ENCODE measurements at places on chromosomes 12 and 14.

DNA sequence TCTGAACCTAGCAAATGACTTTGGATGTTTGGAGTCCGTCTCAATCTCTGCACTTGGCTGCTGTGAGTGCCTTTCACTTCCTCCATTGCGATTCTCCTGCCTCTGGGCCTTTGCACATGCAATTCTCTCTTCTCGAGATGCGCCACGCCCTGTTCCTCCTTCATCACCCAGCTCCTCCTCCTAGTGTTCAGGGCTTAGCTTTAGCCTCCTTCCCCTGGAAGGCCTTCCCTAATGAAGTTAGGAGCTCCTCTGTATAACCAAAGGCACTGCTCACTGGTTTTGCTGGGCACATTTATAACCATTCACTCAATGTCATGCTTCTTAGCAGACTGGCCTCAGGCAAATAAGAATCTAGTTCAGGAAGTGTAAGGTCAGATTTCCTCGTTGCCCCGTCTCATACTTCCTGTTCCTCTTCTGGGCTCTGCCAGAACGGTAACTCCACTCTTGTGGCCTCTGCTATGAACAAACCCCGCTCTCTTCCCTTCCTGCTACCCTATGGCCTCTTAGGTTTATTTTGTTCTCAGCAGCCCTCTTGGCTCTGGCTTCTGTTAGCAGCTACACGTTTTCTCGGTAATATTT, 171.4 kb downstream of the CRADD start:
- no peak for DNase-seq

DNA sequence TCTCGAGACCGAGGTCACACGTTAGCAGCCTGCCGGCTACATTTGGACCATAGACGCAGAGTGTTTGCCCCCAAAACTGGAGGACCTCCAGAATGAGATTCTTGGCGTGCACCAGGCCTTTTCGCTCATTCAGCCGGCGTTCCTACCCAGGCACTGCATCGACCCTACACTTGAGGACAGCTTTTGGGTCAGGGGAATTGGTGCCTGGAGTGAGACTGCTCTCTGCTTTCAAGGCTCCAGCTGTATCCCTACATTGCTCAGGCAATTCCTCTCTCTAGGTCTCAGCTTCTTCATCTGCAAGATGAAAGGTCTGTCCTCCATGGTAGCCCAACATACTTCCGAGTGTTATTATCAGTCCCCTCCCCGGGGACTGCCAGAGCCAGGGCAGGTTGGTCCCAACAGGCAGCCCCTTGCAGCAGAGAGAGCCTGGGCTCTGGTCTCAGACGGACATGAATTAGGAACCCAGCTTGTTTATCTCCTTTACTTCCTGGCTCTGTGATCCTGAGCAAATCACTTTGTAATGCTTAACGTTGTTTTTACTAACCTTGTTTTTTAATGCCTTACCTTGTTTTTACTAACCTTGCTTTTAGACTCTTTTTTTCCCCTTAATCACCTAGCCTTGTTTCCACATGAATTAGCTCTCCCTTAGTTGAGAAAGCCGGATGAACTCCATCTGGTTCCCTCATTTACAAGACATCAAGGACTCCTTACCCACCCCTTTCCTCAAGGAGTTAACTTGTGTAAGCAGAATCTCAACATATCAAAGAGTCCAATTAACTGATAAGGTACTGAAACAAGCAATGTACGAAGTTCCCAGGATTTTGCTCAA, 892 bp downstream of the TCHP start:
- peak; percentile 7 for DNase-seq

- DNase-seq = no peak
Observed at GRCh38 chr12:104472748-104473147, 16.0 kb downstream of the CHST11 start.

DNA sequence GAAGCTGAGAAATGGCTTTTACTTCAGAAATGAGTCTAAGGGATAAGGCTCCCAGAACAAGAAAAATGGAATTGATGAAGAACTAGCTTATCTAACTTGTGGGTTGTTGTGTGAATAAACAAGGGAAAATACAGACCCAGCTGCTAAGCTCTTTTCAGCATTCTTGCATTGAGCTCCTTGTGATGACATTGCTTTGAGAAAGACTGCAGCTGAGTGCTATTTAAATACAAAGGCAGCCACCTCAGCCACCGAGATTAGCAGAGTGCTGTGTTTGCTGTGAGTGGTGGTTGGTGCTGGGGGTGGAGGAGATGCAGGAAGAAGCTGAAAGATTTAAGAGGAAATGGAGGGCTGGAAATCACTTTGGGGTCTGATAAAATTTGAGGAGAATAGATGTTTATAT, 396.0 kb upstream of the PRICKLE1 start:
- DNase-seq = no peak

- DNase-seq = no peak
Observed at GRCh38 chr12:46958053-46958452, 121.4 kb upstream of the PCED1B start.

- no peak for DNase-seq
Observed at GRCh38 chr14:82641050-82641540, 1107.4 kb upstream of the SEL1L start.

GRCh38 chr12:132469423-132469822, 20.5 kb upstream of the FBRSL1 start:
- DNase-seq = no peak

GRCh38 chr12:95830335-95831089, 28.2 kb upstream of the SNRPF start:
- no peak for DNase-seq

- DNase-seq = no peak
Observed at GRCh38 chr12:113238309-113238708, 17.0 kb downstream of the TPCN1 start.

DNA sequence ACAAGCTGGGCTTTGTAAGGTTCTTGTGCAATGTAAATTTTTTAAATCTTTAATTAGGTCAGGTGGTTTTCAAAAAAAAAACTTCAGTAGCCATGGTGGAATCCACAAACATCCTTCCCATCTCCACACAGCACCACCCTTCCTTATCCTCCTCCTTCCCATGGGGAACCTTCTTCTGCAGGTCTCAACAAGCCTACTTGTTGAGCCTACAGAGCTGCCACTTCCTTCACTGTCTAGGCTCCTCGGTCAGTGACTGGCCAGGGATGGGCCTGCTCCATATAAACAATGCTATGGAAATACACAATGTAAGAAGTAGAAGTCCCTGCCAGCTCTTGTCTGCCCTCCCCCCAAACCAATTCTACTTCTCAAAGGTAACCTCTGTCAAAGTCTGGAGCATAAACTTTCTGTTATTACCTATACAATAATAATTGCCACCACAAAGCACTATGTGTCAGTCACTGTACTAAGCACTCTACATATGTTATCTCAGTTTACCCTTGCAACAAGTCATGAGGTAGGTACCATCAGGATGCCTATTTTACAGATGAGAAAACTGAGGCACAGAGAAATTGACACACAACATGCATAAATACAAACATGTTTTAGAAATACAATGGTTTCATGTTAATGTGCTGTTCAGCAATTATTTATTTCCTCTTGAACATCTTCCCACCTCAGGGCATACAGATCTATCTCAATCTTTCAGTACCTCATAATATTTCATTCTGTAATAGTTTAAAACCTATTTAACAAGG, 17.4 kb downstream of the LIMA1 start:
- DNase-seq = no peak

- DNase-seq = no peak
Observed at GRCh38 chr12:17296882-17297281, 690.9 kb upstream of the LMO3 start.

GRCh38 chr12:114547636-114548035, 136.3 kb downstream of the TBX3 start:
- DNase-seq = no peak

GRCh38 chr12:51186465-51187085, 13.6 kb upstream of the TFCP2 start:
- DNase-seq = no peak
